ENCODE measurements at places on chromosomes 7 and 10. TPM values are rescaled to one million over a fixed set of nuclear protein-coding genes. Genes with fewer than 3 reads are reported as not detected.

DNA sequence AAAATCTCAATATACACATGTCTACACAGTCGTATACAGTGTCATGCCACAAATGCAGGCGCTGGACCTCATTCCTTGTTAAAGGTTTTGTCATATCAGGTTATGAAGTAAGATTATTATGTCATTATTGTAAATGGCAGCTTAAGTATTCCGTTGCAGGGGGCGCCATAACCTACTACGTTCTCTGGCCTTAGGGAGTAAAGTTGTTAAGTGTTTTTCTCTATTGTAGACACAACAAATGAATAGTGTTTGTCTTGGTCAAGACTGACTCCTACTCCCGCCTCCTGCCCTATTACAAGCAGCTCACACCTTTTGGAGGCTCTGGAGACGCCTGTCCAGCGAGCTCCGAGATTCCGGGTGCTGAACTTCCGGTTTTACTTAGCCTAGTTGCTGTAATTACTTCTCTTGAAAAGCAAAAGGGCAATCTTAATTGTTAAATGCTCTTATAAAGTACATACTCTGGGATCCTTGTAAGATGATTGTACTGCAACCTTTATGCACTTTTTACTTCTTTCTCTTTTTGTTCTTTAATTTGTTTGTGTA lies 994 bp downstream of the GATAD1 start:
- no peaks in the 10 kb centered on the region for H3K27me3 ChIP-seq
- peak overlapping the region; percentile 95 for H3K4me3 ChIP-seq
- H3K27ac ChIP-seq, result peak overlapping the region; percentile 95

The OR2AE1 gene
- polyA plus RNA-seq, result not detected

DNA sequence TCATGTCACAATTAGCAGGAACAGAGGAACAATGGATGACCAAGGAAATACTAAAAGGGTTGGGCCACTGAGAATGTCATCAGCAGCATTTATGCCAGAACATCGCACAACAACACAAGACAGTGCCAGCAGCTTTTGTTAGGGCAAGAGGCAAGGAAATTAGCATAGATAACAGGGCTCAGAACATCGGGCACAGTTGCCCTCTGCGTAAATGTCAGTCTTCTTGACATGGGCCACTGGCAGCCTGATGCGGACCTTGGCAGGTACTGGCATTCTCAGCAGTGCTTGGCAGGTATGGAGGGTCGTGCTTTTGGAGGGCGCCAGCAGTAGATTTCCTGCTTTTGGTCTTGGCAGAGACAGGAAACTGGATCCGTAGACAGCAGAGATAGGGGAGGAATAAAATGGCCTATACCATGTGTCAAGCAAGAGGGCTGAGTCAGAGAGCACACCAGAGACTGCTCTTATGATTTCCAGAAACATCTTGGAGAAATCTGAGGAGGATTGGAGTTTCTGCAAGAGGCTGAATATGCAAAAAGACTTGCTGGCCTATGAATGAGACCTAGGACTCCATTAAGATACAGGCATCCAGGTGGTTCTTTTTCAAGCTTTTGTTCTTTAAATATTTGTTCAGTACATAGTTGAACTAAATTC lies 371.5 kb upstream of the MTPN start:
- DNase-seq, result no peak
- no peaks in the 10 kb centered on the region for H3K4me1 ChIP-seq
- no peaks in the 10 kb centered on the region for H3K27me3 ChIP-seq
- no peak overlapping the region for H3K27ac ChIP-seq
- no peaks in the 10 kb centered on the region for H3K36me3 ChIP-seq

DNA sequence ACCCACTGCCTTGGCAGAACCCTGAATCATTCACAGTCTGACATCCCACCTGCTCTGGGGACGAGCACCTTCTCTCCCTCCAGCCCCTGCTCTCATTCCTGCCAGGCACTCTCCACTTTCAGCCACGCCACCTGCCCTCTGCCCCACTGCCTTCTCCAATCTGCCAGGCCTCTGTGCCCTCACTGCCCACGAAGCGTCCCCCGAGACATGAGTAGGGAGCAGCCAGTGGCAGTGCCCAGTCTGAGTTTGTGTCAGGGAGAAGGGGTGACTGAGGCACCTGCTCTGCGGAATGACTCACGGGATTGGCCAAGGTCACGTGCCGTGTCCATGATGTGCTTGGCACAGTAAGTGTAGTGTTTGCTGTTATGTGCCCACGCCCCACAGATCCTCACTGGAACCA lies 215.2 kb upstream of the PPP2R2D start:
- no peaks in the 10 kb centered on the region for H3K36me3 ChIP-seq
- H3K4me1 ChIP-seq, result no peaks in the 10 kb centered on the region
- H3K4me3 ChIP-seq, result no peak overlapping the region
- DNase-seq, result no peak

All from small intestine (tissue), 16 donors.